ENCODE measurements at places on chromosomes 5 and 9.

DNA sequence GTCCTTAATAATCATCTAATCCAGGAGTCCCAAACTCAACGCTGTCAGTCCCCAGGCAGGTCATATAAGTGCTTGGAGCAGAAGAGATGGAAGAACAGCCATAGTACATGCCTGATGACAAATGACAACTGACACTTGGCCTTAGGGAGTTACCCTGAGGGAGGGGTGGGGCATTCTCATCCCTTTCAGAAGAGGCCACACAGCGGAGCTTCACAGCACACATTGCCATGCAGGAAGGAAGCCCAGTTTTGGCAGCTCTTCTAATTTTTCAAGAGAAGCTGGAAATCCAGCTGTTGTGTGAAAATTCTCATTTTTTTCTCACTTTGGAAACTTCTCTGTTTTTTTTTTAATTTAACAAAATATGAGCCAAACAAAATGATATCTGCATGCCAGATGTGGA is 89.0 kb downstream of the ASTN2 start:
- no peak for DNase-seq

DNA sequence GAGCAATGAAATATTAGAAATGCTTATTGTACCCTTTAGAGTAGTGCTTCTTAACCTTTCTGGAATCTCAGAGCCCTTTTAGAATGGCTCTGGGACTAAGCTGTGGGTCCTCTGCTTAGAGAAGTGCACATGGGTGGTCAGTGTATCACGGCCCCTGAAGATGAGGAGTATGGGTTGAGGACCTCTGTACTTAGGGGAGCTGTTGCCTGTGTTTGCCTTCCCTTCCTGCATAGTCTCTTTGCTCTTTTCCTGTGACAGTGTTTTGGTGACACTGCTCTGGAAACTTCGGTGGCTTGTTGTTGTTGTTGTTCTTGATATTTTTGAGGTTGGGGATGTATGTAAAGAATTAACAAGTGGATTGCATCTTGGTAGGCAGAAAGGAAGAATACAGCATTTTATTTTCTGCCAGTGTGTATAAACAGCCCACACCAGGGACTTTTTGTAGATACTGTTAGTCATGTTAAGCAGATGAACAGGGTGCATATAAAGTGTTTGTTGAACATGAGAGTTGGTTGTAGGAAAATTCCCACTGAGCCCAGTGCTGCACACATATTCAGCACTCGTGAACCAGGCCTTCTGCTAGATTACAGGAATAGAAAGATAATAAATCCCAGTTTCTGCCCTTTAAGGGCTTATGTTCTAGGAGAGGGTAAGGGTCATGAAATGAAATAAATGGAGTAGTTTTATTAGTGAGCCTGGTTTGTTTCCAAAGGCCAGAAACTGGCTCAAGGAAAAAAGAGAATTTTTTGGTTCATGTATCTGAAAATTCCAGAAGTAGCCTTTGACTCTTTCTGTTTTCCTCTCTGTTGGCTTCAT is 199.7 kb downstream of the ARHGAP26 start:
- no peak for DNase-seq

DNA sequence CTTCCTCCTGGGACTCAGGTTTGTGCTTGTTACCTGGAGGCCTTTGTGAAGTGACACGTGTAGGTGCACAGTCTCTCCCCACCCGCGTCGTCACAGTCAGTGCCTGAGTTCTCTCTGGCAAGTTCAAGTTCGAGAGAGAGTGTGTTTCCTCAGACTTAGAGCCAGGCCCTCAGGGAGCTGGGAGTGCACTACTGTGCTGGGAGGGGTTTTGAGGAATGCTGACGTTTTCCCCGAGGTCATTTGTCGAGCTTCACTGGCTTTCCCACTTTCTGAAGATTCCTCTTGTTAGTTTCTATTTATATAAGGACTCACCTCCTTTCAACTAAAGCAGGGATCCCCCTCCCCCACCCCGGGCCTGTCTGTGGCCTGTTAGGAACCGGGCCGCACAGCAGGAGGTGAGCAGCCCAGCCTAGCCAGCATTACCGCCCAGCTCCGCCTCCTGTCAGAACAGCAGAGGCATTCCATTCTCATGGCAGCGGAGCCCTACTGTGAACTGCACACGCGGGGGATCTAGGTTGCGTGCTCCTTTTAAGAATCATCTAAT is 209.2 kb downstream of the DIRAS2 start:
- peak; percentile 10 for DNase-seq

DNA sequence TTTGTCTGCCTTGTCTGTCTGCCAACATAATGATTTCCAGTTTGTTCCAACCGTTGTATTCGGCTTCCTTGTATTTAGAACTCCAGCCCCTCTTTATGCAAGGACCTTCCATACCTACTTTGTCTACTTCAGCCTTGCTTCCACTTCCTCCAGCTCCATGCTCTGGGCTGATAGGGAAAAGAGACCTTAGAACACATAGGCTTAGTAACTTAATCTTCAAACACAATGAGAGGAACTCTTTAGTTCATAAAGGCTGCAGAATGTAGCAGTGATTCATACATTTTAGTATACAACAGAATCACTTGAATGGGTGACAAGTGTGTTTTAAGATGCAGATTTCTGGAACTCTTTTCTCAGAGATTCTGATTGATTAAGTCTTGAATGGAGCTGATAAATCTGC is 102.8 kb upstream of the IFNE start:
- no peak for DNase-seq

GRCh38 chr9:78539904-78540303 is 243.0 kb downstream of the PSAT1 start:
- peak; percentile 7 for DNase-seq

- DNase-seq, result peak; percentile 23
Measured at GRCh38 chr9:118595719-118596305, 773.4 kb downstream of the BRINP1 start.

DNA sequence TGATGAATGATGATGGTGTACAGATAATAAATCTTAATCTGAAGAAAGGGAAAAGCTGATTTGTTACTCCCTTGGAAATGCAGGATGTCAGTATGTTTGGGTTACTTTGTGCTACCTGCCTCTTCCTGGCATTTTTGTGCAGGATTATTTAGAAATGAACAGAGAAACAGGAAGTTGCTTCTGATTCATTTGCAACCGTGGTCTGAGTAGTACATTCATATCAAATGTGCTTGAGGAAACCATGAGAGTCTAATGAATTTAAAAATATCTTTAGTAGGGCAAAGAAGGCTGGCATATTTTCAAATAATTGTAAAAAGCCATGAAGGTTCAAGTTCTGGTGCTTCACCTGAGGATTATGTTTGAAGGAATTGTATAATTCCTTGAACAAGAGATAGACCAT is 391.6 kb downstream of the TMEM161B start:
- no peak for DNase-seq

GRCh38 chr5:158538506-158539074 is 561.1 kb downstream of the EBF1 start:
- no peak for DNase-seq

- no peak for DNase-seq
Measured at GRCh38 chr5:144102361-144102760, 68.1 kb downstream of the YIPF5 start.

DNA sequence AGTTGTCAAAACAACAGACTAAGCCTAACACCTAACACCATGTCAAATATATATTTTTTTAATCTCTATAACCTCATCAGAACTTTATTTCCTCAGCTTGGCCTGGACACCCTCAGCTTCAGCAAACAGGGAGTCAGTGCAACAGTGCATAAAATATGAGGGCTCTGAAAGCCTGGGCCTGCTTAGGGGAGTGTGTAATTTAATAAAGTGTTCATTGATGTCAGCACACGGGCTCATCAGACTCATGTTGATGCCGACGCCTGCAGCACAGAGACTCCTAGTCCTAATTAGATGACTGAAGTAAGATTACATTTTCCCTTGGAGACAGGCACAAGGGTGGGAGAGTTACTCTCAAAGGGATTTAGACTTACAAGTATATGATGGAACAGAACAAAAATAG is 37.8 kb downstream of the CDH10 start:
- no peak for DNase-seq

- peak; percentile 29 for DNase-seq
Measured at GRCh38 chr5:143527808-143528207, 124.3 kb upstream of the NR3C1 start.

GRCh38 chr5:129973716-129974426 is 69.6 kb downstream of the CHSY3 start:
- peak; percentile 48 for DNase-seq

- DNase-seq, result no peak
Measured at GRCh38 chr5:148934895-148935400, 108.5 kb downstream of the ADRB2 start.

DNA sequence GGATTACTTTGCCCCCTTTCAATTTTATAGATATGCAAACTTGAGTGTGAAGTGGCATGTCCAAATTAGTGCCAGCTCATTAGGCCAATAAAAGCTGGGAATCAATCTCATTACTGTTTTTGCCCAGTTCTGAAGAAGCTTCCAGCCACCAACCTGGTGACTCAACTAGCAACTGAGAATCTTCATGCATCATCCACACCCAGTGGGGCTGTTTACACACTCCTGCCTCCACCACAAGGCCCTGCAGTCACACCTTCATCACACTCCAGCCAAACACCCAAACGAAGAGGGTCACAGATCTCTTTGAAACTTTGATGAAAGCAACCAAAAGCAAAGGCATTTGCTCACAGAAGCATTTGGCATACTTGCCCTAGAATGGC is 41.3 kb upstream of the S1PR3 start:
- DNase-seq, result no peak

DNA sequence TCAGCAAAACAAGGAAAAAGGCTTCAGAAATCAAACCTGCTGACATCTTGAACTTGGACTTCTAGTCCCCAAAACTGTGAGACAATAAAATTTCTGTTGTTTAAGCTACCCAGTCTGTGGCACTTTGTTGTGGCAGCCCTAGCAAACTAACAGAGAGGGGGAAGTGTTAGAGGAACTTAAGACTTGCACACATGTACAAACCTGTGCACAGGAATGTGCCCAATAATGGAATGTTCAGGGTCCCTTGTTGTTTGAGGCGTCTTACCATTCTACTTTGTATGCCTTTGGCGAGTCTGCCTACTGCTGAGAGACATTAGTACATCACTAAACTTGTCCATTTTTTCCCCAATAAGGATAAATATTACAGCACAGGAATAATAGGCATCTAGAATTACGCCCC is 160.3 kb downstream of the WDR70 start:
- no peak for DNase-seq

DNA sequence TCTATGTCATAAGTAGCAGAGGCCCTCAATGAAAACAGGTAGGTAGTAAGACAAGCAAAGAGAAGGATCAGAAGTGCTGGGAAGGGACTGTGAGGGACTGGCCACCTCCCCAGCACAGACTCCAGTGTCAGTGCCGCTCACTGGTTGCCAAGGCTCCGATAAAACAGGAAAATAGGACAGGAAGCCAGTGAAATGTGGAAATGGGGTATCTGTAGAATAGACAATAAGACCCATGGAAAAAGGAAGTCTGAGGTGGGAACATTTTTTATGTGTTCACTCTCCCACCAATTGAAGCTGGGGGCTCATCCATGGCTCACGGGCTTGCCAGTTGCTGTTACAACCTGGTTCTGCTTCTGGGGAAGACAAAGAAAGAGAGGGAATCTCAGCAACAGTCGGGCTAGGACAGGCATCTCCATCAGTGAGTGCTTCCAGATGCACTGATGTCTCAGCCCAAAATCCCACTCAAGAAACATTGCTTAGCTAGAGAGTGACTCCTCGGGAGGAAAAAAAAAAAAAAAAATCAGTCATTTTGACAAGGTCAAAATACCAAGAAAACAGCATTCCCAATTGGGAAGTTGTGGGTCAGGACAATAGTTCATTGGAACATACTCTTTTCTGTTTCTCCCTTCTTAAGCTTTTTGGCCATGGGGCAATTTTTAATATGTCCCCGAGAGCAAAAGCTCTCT is 27.6 kb upstream of the NFIB start:
- no peak for DNase-seq

DNA sequence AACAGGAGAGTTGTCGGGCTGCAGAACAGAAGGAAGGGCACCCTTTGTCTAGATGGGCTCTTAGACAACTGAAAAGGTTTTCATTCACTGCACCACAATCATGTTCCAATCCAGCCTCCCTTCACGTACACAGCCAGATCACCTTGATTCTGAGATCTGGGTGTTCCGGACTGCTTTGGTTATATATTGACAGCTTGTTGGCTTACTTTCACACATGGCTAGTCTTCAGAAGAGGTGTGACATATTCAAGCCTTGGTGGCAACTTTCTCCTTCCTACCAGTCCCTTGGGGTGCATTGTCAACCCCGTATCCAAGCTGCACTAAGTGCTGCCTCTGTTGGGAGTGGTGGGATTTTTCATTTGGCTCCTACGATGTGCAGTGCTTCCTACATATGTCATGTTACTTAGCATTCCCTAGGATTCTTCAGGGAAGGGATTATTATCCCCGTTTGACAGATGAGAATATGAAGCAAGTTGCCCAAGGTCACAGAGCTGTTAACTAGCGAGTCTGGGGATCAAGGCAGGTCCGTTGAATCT is 100.6 kb downstream of the LIFR start:
- no peak for DNase-seq

All from fibroblast of pulmonary artery (primary cell).